Activated T-cell treated with anti-CD3 and anti-CD28 coated beads, Interleukin-2, amount 50 U/mL, for 24 hours (primary cell): ENCODE measurements at places on chromosomes 11 and 22.
A peak's percentile ranks its signal among the peaks of the same experiment; 100 is the strongest.

GRCh38 chr11:44750551-44751465 is 24.0 kb downstream of the TSPAN18 start:
- DNase-seq, result no peak

DNA sequence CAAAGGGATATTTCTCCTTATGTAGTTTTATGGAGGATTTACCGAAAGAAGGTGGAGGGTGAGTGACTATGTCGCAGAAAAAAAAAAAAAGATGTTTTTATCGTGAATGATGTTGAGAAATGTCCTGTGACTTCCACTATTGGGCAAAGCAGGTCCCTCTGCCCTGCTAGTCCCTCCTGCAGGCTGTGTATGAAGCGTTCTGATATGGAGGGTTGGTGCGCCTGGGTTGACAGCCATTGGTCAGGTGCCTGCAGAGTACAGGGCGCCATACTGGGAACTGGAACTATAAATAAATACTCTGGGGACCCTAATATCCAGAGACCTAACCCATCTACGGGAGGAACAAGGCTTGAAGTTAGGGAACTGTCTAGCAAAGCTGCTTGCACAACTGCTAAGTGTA is 1.5 kb downstream of the IL17RA start:
- peak; percentile 35 for DNase-seq

GRCh38 chr11:1205121-1205986 is 17.5 kb upstream of the MUC5B start:
- DNase-seq, result no peak

GRCh38 chr11:113435190-113435968 is 39.8 kb downstream of the DRD2 start:
- no peak for DNase-seq
